ENCODE measurements at places on chromosomes 6 and 20.

GRCh38 chr6:41247882-41248705 is 19.9 kb downstream of the TREML4 start:
- no peak for DNase-seq

GRCh38 chr6:110999634-111000270 is 17.9 kb downstream of the RPF2 start:
- no peak for DNase-seq

DNA sequence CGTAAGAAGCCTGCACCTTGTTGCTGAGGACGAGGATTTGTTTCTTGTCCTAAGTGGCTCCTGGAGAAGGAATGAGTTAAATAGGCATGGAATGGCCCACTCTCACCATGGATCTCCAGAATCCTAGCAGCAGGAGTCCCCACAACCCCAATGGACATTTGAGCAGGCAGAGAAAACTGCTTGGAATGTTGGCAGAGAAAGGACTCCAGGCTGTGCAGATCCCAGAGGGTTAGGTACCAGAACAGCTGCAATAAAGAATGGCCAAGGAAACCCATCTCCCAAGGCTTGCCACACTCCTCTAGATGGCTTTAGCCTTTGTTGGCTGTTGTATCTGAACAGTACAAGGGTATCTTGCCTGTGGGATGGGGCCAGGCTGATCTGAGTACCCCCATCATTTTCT is 1415.7 kb upstream of the ADGRB3 start:
- DNase-seq: no peak

- no peak for DNase-seq
Measured at GRCh38 chr20:15616626-15617025, 956.6 kb downstream of the KIF16B start.

DNA sequence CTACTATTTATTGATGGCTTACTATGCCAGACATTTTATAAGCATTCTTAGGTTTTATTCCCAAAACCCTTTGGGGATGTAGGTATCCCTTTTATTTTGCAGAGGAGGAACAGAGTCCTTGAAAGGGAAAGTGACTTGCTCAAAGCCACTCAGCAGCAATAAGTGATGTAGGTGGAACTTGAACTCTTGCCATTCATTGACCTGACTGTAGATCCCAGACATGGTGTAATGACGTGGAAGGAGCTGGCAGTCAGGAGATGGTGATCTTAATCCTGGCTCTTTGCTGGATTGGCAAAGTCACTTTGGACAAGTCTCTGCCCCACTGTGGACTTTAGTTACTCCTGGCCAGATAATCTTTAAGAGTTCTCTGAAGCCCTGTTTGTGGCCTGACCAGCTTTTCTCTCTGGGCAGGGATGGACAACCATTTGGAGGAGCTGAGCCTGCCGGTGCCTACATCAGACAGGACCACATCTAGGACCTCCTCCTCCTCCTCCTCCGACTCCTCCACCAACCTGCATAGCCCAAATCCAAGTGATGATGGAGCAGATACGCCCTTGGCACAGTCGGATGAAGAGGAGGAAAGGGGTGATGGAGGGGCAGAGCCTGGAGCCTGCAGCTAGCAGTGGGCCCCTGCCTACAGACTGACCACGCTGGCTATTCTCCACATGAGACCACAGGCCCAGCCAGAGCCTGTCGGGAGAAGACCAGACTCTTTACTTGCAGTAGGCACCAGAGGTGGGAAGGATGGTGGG is 1.6 kb downstream of the DBNDD2 start:
- no peak for DNase-seq

DNA sequence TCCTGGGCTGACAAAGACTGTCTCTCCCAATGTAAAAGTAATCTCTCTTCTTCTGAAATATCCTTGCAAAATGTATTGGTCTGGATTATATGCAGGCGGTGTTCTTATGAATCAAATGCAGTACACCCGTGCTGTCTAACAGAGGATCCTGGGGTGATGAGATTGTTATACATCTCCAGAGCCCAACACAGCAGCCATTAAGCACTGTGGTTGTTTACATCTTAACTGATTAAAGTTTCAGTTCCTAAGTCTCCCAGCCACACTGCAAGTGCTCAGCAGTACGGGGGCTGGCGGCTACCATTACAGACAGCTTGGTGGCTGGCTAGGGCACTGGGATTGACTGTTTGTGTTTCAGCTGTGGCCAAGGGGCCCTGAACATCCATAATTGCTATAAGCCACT is 7.0 kb downstream of the UNC93A start:
- no peak for DNase-seq

- no peak for DNase-seq
Measured at GRCh38 chr6:149013586-149014344, 266.9 kb downstream of the UST start.

GRCh38 chr20:58888521-58889333 is 36.2 kb downstream of the GNAS start:
- DNase-seq: peak; percentile 91

DNA sequence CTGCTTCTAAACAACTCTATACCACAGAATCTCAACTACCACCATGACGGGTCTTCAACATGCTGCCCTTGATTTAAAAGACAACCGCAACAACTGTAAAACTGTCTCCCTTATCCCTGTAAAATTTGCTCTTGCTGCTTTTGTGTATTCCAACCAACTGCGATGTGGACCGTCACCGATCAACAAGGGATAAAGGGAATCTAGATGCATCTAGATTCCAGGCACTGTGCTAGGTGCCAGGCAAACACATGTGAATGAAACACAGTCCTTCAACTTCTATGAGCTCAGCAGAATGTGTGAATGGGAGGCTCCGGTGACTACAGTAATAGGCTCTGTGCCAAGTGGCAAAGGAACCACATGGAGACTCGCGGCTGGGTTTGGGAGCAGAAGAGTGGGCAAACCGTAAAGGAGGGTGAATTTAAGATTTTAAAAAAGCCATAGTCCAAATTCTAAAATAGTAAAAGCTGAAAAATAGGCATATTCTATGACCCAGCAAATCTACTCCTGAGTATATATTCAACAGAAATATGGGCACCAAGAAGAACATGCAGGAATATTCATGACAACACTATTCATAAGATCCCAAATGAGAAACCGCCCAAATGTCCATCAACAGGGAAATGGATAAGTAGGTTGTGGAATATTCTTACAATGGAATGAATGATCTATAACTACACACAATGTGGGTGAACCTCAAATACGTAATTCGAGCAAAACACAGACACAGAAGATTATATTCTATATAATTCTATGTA is 3.7 kb upstream of the PRND start:
- no peak for DNase-seq

GRCh38 chr6:111533087-111533784 is 50.2 kb upstream of the REV3L start:
- DNase-seq: peak; percentile 70

Data from activated CD4-positive, alpha-beta T cell treated with anti-CD3 and anti-CD28 coated beads for 36 hours (primary cell).